ENCODE measurements at places on chromosomes 7 and 10.

- DNase-seq: no peak
Measured at GRCh38 chr7:34445653-34446052, 212.4 kb upstream of the NPSR1 start.

GRCh38 chr7:96182424-96183158, 139.3 kb downstream of the SLC25A13 start:
- no peak for DNase-seq

GRCh38 chr10:118564652-118565051, 30.8 kb downstream of the PRLHR start:
- DNase-seq: no peak

DNA sequence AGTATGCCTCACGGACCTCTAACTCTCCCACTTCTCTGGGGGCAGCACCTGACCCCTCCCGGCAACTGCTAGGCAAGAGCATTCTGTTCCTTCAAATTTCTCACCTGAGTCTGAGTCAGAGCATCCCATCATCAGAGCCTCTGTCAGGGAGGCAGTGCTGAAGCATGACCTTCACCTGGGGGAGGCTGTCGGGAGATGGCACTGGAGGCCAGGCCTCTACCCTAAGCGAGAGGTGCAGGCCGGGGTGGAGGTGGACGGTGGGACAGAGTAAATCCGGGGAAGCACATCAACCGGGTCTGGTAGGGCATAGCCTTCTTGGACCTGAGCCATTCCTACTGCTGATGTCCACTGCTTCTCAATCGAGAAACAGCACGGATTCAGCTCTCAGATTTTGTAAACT, 90.4 kb downstream of the SPAG6 start:
- no peak for DNase-seq

- DNase-seq: no peak
Measured at GRCh38 chr10:21953585-21954057, 49.9 kb downstream of the DNAJC1 start.

DNA sequence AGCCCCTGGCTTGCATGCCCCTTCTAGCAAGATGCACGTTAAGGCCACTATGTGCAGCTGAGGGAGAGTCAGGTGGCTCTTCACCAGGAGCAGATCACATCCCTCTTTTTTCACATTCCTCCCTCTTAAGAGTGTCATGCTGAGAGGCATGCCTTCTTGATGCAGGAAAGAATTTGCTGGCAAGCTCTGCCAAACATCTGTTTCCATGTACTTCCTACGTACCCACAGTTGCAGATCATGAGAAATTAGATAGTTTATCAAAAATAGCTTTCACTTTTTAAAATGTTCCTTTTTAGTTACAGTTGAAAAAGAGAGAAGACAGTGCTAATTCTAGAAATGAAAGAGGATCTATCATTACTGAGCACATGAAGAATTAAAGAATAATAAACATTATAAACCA, 79.7 kb upstream of the ZNF722 start:
- no peak for DNase-seq

DNA sequence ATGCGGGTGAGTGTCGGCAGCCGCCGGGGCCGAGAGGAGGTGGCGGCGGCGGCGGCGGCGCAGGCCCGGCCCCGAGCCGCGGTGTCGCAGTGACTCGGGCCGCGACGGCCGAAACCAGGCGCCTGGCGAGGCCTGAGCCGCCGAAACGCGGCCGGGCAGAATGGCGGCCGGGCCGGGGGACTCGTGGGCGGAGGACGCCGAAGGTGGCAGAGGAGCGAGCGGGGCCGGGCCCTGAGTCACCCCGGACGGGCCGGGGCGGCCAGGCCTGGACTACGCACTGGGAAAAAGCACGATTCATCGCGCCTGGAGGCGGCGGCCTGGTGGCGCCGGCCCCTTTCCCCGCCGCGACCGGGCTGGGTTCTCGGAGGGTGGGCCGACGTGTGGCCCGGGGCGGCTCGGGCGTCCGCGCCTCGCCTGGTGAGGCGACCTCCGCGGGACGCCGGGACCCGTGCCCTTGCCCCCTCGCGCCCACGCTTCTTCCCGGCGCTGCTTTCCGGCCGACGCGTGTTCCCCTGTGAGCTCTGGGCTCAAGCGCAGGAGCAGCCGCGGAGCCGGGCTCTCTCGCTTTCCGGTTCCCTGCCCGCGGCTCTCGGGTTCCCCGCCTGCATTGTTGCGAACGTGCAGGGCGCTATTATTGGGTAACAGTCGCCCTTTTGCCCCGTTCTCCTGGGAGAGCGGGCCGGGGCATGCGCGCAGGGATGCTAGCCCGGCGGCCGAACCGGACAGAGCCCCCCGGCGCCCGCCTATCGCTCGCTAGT, 500 bp downstream of the CUL1 start:
- DNase-seq: peak; percentile 69

- DNase-seq: no peak
Measured at GRCh38 chr7:37336259-37336658, 112.4 kb downstream of the ELMO1 start.

DNA sequence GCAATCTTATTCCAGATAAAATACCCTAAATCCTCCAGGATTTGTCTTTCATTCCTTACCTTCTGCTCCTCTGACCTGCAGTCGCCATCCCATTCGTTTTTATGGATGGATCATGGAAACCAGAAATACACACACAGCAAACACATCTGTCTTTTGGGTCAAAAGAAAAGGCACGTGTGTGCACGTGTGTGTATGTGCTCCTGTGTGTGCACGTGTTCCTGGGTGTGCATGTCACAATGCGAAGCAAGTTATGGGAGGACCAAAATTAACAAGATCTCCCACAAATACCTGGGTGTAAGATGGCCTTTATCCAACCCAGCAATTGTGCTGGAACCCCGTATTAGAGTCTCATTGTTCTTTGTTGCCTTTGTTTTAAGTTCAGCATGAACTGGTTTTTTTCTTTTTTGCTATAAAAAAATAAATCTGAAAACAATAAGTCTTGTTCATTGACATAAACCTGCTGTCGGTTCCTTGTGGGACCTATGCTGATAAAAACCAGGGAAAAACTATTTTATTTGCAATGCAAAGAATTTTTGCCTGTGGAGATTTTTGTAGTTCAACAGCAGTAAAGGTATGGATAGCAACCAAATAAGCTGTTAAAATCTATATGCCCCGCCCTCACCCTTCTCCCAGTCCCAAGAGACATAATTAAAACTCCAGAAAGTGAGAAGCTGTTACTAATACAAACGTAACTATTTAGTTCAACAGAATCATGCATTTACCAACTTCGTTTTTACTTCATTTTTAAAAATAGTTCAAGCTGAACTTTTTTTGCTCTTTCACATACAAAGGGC, 229.6 kb downstream of the CREB5 start:
- no peak for DNase-seq

GRCh38 chr7:15215616-15216015, 313.1 kb upstream of the DGKB start:
- DNase-seq: no peak

GRCh38 chr7:43141091-43141490, 28.6 kb downstream of the HECW1 start:
- no peak for DNase-seq

DNA sequence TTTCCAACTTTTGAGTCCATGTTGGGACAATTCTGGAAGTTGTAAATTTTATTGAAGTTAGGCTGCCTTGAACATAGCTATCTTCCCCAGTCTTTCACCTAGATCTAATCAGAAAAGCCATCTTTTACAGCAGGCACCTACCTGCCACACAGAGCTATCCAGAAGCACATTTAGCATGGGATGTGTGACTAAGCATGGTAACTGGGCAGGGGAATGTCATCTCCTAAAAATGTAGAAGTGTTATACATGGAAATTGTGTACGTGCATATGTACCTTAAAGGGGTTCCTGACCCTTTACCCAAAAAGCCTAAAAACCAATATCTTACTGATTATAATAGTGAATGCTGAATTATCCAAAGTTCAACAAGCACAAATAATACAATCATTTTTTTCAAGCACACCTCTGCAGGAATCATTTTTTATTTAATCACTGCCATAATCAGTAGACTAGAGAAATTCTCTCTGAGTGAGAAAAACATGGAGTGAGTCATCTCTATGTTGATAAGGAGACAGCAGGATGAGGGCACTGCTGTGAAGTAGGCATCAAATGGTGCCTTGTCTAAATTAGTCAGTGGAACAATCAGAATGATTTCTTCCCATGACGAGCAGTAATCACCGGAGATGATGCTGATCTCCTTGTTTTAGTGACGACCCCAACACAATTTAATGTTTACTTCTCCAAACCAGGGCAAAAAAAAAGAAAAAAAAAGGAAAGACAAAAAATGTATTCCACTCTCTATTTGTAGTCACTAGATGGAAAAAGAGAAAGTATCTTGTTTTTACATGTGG, 75.9 kb downstream of the SORBS1 start:
- DNase-seq: no peak

DNA sequence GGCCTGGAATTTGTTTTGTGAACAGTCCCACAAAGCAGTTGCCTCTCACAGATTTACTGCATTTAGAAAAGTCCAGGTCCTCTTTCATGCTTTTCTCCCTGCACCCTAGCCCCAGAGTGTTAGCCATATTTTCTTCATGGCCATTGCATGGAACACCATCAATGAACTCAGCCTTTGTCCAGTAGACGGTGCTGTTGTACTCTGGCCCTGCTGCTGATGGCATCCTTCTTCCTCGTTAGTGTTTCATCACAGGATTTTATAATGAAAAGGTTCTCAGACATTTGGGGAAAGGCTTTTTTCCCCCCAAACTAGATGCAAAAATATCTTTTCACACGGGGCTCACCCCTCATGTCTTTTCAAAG, 93.0 kb upstream of the SLC25A13 start:
- DNase-seq: peak; percentile 23

DNA sequence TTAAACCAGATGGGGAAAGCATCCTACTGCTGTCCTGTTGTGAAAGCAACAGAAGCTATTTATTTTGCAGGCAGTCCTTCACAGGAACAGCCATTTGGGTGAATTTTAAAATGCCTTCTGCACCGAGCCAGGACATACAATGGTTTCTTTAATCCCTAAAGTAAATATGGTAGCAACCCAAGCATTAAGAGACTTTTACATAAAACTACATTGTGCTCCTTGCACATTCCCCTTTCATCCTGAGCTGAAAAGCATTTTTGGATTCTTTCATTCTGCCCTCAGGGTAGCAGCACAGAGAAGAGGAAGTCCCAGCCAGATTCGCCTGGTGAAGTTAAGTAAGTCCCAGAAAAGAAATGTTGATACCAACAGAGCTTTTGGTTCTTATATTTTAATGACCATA, 84.0 kb upstream of the FAM3C start:
- DNase-seq: no peak

DNA sequence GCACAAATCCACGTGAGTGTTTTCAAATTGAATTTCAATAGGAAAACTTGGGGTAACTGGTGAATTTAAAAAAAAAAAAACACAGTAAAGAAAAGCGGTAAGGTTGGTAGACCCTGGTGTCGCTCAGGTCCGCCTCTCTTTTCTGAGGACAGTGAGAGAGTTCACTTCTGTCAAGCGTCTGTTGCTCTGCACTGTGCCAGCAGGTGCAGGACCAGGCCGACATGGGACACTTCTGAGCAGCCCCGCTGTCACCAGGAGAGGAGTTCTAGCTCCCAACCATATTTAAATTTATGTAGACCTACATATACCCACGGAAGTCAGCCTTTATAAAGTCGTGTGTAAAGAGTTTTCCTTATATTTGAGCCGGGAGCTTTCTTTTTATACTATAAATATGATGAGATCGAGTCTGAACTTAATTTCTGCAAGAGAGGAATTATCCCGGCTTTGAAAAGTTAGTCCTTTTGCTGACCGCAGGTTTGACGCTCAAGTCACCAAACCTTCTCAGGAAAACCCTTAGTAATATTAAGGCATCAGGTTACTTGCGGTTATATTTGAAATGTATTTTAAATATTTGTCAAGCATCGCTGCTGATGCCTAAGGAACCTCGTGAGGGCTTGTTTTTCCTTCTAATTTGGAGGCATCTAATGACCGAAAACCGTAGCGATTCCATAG, 531 bp downstream of the IKZF1 start:
- peak; percentile 61 for DNase-seq

DNA sequence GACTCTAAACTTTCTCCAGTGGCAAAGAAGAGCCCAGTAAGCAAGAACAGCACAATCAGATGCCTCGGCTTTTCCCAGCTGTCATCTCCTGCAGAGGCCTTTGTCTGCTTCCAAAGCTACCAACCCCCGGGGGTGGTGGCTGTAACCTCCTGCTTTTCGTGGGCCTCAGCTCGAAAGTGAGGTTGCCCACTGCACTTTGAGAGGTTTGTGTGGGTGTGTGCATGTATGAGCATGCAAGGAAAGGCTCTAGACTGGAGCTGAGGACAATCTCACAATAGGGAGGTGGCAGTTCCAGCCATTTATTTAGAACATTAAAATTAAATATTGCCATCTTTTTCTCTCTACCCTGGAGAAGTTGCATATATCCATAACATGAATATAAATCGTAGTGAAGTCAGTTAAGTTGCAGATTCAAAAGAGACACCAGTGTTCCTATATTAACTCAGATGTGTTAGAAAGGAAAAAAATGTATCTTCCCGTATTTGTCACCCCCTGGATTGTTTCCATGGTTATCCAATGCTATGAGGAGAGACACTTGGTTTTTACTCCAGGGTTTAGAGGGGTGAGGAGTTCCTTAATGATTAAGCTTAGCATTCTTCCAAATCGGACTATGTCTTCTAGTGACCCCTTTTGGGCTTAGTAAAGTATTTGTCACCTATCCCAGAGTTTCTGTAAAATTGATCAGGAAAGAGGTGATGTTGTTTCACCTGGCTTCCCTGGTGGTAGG, 781.1 kb downstream of the INHBA start:
- DNase-seq: no peak

GRCh38 chr10:46992803-46993561, 81.8 kb downstream of the PTPN20 start:
- no peak for DNase-seq

DNA sequence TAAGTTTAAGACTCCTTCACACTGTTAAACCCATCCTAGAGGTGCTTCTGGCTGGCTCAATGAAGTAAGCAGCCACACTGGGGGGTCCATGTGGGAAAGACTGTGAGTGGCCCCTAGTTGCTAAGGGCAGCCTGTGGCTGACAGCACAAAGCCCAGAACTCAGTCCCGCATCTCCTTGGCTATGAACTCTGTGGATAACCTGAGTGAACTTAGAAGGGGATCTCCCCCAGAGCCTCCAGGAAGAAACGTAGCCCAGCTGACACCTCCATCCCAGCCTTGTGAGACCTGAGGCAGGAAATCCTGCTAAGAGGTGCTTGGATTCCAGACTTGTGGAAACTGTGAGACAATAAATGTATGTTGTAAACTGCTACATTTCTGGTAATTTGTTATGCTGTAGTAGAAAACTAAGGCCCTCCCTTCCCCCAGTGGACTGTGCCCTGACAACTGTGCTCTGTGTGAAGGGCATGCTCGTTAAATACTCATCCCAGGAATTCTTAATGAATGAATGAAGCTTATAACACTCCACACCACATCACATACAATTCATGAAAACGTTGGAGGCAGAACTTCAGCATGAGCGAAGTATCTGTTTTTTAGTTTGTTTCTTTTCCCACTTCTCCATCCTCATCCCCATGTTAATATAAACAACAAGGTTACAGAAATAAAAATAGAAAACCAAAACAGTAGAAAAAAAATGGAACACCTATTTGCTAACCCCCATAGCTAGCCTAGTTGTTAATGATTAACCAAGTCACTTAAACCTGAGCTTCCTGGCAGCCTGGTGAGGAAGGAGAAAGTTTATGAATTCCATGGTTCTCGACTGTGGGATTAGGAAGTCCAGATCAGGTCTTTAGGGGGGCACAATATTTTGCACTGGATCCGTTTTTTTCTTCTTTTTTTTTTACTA, 36.8 kb upstream of the AOAH start:
- DNase-seq: no peak

GRCh38 chr7:11082552-11083213, 109.0 kb downstream of the PHF14 start:
- DNase-seq: no peak

Measured in activated naive CD8-positive, alpha-beta T cell treated with anti-CD3 and anti-CD28 coated beads, Interleukin-2, amount 50 U/mL, for 24 hours (primary cell).